Fibroblast of villous mesenchyme (primary cell): ENCODE measurements at places on chromosomes 5 and 9. TPM values are rescaled to one million over a fixed set of nuclear protein-coding genes. Genes with fewer than 3 reads are reported as not detected.

PROB1 gene
- total RNA-seq = 3.9 and 4.3 TPM in 2 replicates

N4BP3 gene
- total RNA-seq = 0.43 and 0.64 TPM in 2 replicates

DNA sequence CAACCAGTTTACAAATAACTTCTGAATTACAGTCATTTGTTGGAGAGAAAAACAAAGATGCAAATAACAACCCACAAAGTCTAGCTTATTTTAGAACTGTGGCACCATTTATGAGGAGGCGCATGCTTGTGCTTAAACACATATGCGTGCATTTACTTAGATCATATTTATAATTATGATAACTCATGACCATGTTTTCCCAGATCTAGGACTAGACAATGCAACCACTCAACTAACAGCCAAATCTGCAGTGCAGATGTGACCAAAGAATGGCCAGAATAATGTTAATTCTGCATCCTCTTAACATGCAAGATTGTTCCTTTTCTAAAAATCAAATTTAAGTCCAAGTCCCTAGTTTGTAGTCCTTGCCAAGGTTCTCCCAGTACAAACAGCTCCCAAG, 167.3 kb upstream of the FST start:
- DNase-seq = no peak

CKMT2 gene
- total RNA-seq = 0.43 and 0.97 TPM in 2 replicates

LPAR1 gene
- total RNA-seq = 54.4 and 108 TPM in 2 replicates

GRCh38 chr5:14190194-14191164, 47.3 kb downstream of the TRIO start:
- peak; percentile 95 for DNase-seq

DNA sequence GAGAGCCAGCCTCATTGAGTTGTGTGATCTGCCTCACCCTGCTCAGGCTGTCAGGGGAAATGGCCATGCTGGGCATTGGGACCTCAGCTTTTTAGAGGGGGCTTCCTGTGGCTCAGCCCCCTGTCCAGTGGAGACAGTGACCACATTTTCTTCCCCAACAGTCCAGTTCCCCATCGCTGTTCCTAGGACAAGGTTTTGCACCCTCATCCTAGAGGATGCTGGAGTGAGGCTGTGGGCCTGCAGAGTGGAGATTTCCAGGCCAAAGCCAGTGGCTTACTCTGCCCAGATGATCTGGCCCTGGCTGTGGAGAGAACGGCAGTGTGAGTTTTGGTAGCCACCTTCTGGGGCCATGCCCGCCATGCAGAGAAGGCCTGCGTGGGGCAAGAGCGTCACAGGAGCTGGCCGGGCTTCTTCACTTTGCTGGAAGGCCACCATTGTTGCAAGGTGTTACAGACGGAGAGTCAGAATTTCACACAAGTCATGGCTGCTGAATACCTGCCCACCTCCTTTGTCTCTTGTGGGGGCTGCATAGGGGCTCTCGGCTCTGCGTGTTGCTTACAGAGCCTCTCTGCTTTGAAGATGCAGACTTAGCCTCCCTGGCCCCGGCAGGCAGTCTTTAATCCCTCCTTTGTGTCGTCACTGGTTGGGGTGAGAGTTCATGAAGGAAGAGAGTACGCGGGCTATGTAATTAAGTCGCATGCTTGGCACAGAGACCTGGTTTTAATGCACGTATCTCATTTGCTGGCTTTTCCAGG, 35.2 kb upstream of the PITX1 start:
- no peak for DNase-seq

DNA sequence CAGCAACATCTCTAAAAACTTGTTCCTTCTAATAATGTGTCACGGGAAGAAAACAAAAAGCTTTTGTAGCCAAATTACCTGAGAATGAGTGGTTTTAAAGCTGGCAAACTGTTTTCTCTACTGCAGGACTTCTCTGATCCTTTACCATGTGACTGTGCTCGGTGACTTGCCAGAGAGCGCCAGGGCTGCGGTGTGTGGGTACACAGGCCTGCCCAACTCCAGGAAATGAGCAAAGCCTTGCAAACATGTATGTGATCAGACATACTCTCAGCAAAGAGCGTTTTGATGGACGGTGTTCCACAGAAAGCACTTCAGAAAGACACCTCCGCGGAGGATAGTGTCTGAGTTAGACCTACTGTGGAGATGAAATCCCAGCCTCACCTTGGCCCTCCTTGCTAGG, 157.3 kb downstream of the SPOCK1 start:
- no peak for DNase-seq

DNA sequence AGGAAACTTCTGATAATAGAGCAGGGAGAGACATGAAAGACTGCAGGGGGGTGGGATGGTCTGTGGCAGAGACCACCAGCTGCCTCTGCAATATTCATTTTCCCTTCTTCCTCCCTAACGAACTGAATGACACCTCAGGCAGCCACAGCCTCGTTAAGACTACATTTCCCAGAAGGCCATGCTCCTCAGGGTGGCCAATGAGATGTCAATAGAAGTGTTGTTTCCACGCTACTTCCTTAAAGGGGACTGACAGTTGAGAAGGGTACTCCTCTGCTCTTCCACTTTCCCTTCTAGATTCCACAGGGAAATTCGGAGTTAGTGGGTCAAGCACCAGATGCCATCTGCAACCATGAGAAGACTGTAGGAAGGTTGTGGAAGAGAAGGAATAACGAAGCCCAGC, 52.0 kb upstream of the DAPK1 start:
- DNase-seq = peak; percentile 23

DNA sequence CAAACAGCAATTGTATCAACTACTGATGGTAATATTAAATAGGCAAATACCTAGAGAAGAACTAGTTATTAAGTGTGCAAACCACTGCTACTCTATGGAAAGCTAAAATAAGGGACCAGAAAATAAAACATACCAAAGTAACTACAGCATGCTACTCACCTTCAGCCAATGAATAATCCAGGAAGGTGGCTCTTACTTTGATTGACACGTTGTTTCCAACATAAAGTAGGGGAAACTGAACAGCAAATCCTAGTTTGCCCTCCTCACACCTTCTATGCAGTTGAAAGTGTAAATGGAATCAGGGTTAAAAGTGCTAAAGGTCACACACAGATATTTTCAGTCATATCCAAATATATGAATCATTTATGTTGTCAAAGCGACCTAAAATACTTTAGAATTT, 5.1 kb upstream of the FST start:
- no peak for DNase-seq

DNA sequence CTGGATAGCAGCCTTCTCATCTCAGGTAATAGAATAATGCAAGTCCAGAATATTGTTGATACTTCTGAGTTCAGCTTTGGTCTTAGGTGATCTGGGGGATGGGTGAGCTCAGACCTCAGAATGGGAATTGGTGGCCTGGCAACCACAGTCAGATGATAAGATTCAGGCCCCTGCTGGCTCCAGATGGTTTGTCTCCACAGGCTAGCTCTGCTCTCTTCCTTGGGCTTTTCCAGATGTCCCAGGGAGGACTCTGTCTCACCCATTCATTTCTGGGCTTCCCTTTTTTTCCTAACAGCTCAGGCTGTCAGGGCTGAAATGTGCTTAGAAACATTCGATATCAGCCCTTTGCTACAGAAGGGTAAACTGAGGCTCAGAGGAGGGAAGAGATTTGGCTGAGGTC, 17.6 kb upstream of the TNFSF15 start:
- DNase-seq = peak; percentile 53

PNPLA7 gene
- total RNA-seq = 0.64 and 1.3 TPM in 2 replicates

ITGA2 gene
- 16.4 and 35.0 TPM in 2 replicates for total RNA-seq

PAIP2 gene
- total RNA-seq = 35.1 and 56.1 TPM in 2 replicates

SLC34A1 gene
- total RNA-seq = not detected in 2 replicates

DNA sequence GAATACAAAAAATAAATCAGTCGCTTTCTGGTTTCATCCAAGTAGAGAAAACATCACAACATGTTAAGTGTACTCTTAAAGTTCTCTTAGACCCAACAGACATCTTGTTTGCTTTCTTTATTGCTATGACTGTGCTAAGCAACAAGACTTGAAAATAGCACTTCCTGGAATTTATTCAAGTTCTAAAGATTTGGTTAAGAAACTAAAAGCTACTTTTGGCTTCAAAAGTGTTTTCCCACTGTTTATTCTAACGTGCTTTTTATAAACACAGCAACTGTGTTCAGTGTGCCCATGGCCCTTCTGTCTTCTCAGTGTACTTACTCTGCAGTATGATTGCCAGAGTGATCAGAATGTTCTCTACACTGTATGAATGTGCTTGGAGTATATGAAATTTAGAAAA, 109.8 kb downstream of the GIN1 start:
- peak; percentile 50 for DNase-seq

EQTN gene
- total RNA-seq = not detected in 2 replicates

CDC25C gene
- total RNA-seq = 4.8 and 6.9 TPM in 2 replicates

DNA sequence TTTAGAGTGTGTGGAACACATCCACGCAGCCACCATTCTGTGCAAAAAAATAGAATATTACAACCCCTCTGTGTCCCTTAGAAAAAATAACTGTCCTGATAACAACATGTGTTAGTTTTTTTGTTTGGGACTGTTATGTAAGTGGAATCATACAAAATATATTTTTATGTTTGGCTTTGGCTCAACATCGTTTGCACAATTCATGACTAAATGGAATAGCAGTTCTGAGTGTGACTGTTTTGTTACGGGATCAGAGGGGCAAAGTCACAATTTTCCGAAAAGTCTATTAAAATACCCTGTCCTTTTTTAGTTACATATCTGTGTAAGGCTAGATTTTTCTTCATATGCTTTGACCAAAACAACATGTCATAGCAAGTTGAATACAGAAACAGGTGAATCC, 12.8 kb downstream of the MTREX start:
- DNase-seq = peak; percentile 62

DNA sequence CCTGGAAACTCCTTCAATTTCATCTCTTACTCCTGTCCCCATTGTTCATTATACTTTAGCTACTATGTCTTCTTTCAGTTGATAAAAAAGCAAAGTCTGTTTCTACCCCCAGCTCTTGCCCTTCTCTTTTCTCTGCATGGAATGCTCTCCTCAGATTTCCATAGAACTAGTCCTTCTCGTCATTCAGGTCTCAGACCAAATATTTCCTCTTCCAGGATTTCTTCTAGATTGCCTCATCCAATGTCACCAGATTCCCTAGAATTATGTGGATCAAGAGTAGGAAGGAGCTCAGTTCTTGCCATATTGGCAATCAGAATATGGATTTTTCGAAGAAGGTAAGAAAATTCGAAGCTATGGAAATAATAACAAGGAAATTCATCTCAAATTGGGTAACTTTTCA, 176.1 kb downstream of the GABRG2 start:
- DNase-seq = no peak

DNA sequence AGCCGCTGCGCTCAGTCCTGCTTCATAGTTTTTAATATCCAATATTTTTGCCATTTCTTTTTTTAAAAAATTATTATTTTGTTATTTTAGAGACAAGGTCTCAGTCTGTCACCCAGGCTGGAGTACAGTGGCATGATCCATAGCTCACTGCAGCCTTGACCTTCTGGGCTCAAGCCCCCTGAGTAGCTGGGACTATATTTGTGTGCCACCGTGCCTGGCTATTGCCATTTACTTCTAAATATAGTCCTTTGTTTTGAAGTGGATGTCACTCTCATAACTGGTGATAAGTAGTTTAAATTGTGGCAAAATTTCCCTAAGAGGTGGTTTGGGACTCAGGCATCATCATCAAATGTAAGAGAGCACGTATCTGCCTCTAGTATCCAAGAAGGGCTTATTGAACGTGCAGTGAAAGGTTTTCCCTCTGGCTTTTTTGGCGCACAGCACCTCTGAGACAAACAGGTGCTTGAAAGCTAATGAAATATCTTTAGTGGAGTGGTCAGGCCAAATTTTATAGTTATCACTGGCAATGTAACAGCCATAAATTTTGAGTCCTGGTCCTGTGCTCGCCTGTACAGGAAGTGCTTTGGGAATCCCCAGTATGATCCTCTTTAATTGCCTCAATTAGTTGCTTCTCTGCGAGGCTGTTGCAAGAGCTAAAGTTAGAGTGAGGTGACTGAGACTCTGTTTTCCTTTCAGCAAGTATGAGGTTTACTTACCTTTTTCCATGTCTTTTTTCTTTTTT, 14.8 kb downstream of the STXBP1 start:
- DNase-seq = peak; percentile 18

DNA sequence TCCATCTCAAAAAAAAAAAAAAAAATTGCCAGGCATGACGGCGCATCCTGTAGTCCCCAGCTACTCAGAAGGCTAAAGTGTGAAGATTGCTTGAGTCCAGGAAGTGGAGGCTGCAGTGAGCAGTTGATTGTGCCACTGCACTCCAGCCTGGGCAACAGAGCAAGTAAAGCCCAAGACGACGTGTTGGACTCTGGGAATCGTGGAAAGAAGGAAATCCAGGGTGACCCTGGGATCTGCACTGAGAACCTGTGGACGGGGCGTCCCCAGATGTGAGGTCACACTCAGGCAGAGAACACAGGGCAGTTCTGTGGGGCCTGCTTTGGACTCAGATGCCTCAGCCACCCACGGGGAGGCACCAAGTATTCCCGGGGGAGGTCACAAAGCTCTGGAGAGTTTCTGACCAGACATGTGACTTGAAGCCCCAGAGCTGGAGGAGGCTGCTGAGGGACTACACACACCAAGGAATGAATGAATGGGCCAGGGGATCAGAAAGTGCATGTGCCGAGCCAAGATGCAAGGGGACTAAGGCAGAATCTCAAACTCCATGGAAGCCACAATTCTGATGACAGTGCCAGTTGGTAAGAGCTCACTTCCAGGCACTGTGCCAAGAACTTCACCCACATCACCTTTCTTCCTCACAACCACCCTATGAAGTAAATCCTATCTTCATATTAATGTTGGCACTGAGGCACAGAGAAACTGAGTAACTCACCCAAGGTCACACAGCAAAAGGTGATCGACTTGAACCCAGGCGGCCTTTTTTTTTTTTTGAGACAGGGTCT, 12.9 kb downstream of the DYNC2I2 start:
- no peak for DNase-seq

PCYOX1L gene
- 6.4 and 11.7 TPM in 2 replicates for total RNA-seq

GRCh38 chr9:81411961-81412360, 277.4 kb downstream of the TLE1 start:
- no peak for DNase-seq

NMUR2 gene
- total RNA-seq = not detected in 2 replicates

GABRA6 gene
- not detected in 2 replicates for total RNA-seq

CCDC192 gene
- not detected in 2 replicates for total RNA-seq

LMNB1 gene
- total RNA-seq = 31.6 and 47.9 TPM in 2 replicates

IL13 gene
- not detected in 2 replicates for total RNA-seq

KIAA1191 gene
- total RNA-seq = 65.4 and 107 TPM in 2 replicates

CLIC3 gene
- 19.0 and 43.2 TPM in 2 replicates for total RNA-seq

SUSD3 gene
- 3.2 and 12.1 TPM in 2 replicates for total RNA-seq

- peak; percentile 83 for DNase-seq
Observed at GRCh38 chr9:127869310-127870152, 7.9 kb downstream of the AK1 start.
